Ecto neural progenitor cell (in vitro differentiated cells): ENCODE measurements at places on chromosomes 7 and 10.

- no peak for DNase-seq
These were observed 142.7 kb downstream of the TRIL start for GRCh38 chr7:28815369-28815927.

GRCh38 chr7:66505531-66506451 is 122.9 kb upstream of the KCTD7 start:
- no peak for DNase-seq

DNA sequence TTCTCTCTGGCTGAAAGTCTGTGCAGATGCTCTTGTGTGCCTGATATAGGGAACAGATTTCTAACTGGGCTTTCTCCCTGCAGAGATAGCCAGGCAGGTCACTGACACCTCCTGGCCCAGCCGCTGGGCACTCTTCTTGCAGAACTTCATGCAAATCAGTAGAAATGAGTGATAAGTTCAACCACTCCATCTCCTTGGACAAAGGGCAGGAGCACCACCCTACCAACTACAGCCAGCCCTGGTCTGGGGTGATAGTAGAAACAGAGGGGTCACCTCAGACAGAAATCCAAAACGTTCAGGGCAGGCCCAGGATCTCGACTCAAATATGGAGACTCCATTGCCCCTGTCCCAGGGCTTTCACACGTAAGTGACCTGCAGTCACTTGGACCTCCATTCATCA is 917.8 kb upstream of the ZNF722 start:
- peak; percentile 6 for DNase-seq

DNA sequence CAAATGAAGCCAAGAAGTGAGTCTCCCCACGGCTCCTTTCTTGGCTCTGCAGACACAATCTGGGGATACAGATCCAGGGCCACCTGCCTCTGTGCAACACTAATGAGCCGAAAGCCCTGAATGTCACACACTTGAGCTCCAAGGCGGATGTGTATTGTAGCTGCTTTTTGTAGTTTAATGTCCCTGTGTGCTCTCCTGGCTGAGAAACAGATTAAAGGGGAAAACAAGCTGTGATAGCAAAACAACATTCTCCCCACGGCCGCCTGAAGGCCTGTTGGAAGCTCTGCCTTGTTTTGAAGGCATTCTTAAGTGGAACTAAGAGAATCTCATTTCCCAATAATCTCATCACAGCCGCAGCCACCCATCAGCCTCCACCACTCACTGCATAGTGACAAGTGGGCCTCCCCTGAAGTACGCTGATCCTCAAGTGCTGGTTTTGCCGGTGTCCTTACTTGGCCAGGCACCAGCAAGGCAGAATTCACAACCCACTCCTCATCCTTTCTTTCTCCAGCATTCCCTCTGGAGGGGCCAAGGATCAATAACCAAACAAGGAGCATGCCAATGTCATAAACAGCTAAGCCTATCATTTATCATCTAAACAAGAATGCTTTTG is 44.4 kb upstream of the AMPH start:
- no peak for DNase-seq

GRCh38 chr10:45308707-45309106 is 6.7 kb downstream of the OR13A1 start:
- DNase-seq: no peak

DNA sequence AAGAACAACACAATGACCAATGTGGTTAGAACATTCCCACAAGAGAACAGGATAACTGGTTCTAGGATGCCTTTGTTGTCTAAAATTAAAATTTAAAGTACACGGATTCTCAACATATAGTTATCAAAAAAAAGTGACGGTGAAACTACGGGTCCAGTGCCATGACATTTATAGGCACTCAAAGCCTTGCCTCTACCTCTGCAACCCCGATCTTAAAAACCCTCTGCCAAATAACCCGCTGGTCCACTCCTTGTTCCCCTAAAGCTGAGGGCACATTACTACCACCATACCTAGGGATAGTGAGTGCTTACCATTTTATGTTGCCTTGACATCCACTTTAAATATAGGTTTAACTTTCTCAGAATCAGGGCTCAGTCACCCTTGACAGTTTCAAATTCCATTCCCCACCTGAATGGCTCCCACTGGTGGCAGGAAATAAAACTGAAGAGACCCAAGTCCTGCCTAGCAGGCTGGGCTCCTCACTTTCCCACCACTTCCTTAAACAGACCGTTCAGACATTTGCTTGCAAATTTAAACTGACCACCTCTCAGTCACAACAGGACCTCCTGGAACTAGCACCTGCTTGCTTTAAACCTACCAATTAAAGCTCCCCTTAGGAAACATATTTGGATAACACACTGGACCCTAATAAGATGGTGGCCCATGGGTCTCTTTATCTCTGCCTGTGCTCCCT is 169.9 kb upstream of the ASAH2 start:
- no peak for DNase-seq

GRCh38 chr10:49174261-49174925 is 13.8 kb downstream of the TMEM273 start:
- peak; percentile 34 for DNase-seq

- no peak for DNase-seq
These were observed 94.1 kb downstream of the ARMH3 start for GRCh38 chr10:101961591-101962498.

DNA sequence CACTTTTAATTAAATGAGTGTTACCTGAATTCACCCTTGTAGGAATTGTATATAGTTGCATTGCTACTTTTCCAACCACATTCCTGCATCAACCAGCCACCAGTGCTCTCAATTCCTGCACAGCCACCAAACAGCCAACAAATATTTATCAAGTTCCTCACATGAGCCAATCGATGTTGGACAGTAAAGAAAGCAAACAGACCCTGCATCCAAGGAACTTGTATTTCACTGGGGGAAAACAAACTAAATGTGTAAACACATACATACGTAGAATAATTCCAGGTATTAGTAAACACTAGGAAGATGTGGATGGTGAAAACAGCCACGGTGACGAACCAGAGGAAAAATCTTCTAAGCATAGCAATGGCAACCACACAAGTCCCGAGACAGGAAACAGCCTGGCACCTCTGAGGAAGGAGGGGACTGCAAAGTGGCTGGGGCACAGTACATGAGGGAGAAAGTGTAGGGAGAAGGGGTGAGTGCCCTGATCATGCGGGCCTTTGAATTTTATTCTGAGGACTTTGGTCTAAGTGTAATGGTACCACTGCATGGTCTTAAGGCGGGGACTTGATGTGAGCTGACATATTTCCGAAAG is 111.2 kb downstream of the XRCC2 start:
- DNase-seq: no peak

- no peak for DNase-seq
These were observed 55.8 kb upstream of the LANCL2 start for GRCh38 chr7:55309040-55309991.
